ENCODE measurements at places on chromosomes 4 and X.

DNA sequence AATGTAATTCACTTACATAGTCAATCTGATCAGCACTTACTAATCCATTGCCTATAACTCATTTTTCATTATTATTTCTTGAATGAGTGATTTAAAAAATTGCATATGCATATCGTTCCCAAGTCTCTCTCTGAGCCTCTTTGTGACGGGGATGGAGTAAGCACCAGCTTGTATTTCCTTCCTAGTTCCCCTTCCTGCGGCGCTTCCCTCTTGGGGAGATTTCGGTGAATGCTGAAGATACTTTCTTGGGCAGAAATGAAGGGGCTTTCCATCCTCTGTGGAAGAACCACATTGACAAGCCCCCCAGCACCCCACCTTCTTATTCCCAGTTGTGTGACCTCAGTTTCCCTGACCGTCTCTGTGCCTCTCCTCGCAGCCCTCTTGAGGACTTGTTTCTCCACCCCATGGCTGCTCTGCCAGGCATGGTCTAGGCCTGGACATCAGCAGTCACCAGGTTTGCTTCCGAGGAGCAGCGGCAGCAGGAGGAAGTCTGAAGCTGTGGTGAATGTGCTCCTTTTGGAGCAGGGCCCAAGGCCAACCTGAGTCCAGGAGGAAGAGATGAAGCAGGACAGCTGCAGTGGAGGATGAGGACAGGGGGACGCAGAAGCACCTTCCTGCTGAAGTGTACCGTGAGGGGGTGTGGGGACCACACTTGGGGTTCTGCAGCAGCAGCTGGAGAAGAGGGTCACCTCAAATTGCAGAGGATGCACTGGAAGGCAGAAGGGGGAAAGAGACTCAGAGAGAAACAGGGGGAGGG lies 124.9 kb downstream of the IRF2 start:
- no peak for DNase-seq

DNA sequence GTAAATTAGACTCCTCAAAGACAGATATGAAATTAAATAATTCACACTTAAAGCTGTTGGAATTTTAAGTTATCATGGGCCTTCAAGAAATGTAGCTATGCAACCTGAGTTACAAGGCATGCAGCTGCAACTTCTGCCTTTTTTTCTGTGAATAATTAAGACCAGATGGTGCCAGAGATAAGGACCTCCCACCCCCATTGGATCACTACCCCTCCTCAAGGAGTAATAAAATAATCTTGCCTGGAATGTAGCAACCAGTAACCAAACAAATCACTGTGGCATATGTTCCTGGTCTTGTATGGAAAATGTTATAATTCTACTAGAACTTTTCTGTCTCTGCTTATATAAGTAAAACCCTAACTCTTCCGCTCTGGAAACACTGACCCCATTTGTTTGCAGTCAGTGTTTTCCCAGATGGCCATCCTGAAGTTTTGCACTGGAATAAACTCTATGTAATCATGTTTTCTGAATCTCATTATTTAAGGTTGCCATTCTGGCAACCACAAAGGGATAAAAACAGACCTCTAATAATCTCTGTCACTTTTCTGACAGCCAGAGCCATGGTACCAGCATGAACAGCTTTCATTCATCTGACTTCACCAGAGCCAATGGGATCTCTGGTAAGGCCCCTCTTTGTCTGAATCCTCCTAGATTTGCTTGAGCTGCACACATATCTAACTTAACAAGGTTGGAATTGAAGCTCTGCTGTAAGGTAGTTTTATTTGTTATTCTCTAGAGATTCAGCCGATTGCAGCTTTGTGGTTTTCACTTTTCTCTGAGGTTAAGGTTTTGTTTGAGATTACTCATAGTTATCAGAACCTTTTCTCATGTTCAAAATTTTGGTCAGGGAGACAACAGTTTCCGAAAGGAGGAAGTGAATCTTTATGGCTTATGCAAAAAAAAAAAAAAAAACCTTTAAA lies 274.6 kb downstream of the NAF1 start:
- no peak for DNase-seq

GRCh38 chr4:138076561-138076960 lies 165.6 kb downstream of the SLC7A11 start:
- DNase-seq: no peak

GRCh38 chr4:185488650-185489049 lies 17.1 kb upstream of the CCDC110 start:
- no peak for DNase-seq

DNA sequence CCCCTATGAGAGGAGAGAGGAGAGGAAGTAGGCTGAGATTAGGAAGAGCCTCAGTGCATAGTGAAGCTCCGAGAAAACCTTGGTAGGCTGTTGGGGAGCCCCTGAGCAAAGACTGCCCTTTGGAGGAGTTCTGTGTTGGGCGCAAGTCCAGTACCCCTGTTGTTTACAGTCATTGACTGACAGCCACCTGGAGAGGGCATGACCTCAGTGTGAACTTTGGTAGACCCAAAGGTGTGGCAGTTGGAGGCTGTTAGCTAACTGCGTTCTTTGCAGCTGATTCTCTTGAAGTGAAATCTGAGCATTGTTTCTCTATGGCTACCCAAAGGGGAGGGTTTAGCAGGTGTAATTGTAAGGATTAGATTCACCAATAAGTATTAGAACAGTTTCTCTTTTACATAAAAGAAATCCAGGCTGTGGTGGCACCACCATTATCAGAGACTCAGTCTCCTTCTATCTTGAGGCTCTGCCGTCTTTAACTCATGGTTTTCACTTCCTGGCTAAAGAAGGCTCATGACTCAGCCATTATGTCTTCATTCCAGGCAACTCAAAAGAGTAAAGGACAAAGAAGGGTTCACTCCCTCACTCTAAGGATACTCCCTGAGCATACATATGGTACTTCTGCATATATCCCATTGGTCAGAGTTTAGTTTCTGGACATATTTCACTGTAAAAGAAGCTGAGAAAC lies 33.4 kb downstream of the ANXA3 start:
- no peak for DNase-seq

DNA sequence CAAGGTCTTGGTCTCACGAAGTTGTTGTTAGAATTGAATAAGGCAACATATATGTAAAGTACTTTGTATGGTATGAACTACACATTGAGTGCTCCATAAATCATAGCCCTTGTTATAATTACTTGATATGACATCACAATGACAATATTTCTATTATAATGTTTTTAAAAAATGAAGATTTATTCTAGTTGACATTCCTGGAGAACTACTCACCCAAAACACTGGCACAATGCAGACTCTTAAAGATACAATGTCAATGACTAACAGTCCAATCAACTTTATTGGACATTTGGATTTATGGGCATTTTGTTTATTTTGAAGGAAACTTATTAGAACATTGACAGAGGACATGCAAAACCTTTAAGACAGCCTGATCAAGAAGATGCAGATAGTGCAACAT lies 55.3 kb downstream of the ASB9 start:
- no peak for DNase-seq

DNA sequence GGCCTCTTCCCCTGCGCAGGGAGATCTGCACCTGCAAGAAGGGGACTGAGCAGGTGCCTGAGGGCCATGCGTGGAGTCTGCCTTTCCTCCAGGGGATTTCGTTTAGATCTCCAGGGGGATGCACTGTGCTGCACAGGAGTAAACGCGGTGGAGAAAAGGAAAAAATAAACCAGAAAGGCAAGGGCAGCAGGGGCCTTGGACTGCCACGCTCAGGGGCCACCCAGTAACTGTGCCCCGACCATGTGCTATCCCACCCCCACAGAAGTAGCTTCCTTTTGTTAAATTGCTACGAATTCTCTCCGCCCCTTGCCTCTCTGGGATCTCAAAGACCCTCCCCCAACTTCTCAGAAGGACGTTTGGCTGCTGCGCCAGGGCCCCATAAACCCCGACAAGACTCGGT lies 17.2 kb upstream of the HMX1 start:
- no peak for DNase-seq

- no peak for DNase-seq
These were observed 281.4 kb upstream of the FRG1 start for GRCh38 chr4:189659287-189659686.

DNA sequence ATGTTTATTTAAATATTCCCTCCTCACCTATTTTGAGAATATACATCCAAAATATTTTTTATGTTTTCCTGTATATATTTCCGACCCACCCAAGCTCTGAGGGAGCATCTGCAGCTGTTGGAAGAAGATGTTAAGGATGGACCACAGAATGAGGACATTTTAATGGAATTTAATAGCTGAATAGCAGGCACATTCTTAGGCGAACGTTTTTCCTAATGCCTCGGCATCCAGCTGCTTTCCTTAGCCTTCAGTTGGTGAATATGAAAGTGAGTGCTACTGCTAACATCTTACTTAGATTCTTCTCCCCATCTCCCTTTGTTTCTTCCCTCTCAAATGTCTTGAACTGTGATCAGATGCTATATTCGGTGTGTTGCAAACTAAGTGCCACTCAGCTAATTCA lies 158.0 kb upstream of the CTSO start:
- DNase-seq: no peak

GRCh38 chrX:129741880-129742758 lies 3.3 kb downstream of the XPNPEP2 start:
- DNase-seq: no peak

GRCh38 chrX:142186103-142186502 lies 19.0 kb downstream of the MAGEC2 start:
- DNase-seq: no peak

DNA sequence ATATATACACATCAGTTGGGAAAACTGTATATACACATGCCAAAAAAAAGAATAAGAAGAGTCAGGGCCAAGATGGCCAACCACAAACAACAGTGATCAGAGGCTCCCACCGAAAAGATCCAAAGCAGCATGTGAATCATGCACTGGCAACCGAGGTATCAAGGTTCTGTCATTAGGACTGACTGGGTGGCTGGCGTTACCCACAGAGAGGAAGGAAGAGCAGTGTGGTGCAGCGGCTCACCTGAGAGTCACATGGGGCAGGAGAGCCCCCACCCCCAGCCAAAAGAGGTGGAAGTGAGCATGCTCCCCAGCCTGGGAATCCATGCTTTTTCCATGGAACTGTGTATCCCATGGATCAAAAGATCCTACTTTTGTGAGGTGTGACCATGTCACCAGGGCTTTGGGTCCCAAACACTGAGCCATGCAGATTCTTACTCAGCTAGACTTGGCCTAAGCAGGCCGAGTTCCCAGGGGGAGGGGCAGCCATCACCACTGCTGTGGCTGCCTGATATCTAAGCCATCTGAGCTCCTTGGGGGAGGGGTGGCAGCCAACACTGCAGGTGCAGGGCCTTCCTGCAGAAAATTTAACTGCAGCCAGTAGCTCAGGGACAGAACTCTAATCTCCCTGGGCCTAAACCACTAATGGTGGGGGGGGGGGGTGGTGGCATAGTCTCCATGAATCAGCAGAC lies 52.8 kb downstream of the P2RY10 start:
- DNase-seq: no peak

- DNase-seq: no peak
These were observed 177.2 kb downstream of the GABRG1 start for GRCh38 chr4:45946699-45947098.

- DNase-seq: peak; percentile 99
These were observed at the start of gene PTPN13 for GRCh38 chr4:86593688-86594558. Gene PTPN13, plus strand, starts transcription at chr4:86594315. Its CDS starts 40,942 bp downstream, at chr4:86635257.

- DNase-seq: no peak
These were observed 38.8 kb downstream of the MGARP start for GRCh38 chr4:139241086-139241783.

DNA sequence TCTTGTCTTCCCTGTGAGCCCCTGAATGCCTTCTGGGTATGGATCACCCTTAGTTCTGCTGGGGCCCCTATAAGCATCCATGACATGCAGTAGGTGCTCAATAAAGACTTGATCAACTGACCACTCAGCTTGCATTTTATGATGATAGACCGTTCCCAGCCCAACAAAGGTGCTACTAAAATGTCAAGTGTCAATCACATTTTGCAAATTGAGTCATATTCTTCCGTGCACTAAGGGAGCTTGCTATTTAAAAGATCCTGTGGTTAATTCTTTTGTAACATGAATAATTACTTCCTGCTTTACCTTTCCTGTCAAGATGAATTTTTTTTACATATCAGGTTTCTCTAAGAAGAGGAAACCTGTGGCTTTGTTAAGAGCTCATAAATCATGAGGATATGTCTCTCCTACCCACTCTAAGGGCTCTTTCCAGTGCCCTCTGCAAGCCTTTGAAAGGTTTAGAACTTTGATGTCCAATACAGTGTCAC lies 47.6 kb downstream of the SH3KBP1 start:
- DNase-seq: no peak

DNA sequence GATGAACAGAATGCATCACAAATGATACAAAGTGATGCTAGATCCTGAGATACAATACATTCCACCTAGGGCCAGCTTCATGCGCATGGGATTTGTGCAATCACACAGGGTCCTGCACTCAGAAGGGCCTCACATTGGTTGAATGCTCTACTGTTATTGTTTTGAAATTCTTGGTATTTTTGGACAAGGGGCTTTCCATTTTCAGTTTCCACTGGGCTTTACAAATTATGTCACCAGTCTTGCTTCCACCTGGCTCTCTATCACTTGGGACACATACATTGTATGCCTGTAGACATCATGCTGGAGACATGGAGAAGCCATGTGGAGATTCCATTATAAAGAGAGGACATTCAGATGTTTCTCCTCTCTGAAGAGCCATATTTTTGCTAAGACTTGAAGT lies 155.8 kb downstream of the NAA11 start:
- DNase-seq: no peak

DNA sequence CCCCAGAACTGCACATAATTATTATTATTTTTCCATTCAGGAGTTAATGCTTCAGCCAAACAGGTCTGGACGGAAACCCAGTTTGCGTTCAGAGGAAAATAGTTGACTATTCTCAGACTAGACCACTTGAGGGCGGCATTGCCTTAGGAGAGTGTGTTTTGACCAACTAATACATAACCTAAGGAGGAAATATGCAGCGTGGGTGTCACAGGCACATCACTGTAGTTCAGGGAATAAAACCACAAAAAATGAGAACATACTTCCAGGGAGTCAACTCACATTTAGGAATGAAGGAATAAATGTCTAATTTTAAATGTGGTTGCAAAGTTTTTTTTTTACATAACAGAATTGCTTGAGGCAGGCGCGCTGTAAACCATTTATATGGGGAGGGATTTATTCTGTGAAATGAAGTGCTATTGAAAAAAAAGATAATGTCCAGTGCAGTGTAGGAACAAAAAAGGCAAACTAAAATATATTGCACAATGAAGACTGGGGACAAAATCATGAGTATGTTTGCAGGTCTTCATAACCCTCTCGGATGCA lies 93.3 kb downstream of the SYNPO2 start:
- peak; percentile 65 for DNase-seq

GRCh38 chrX:48864210-48864609 lies 28.8 kb upstream of the PCSK1N start:
- DNase-seq: no peak

DNA sequence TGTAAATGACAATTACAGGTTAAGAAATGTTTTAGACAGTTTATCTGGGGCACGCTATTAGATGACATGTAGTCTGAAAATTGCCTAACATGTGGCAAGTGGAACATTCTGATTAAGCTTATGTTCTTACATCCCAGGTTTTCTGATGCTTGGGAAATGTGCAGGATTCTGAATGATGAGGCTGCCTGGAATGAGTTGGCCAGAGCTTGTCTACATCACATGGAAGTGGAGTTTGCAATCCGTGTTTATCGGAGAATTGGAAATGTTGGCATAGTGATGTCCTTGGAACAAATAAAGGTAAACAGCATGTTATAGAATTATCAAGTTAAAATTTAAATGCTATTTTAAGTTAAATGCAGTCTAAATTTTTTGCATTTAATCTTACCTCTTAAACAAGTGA lies 49.3 kb downstream of the WDR19 start:
- no peak for DNase-seq

- DNase-seq: no peak
These were observed 88.7 kb upstream of the PGRMC2 start for GRCh38 chr4:128376303-128376702.

Measured in prostate gland (tissue), 2 donors.